ENCODE measurements at places on chromosomes 13 and 19. TPM values are rescaled to one million over a fixed set of nuclear protein-coding genes. Genes with fewer than 3 reads are reported as not detected.

- peak; percentile 87 for DNase-seq
Observed at GRCh38 chr13:26022538-26023292, 29.1 kb downstream of the SHISA2 start.

GRCh38 chr13:30504081-30504480, 38.3 kb upstream of the HMGB1 start:
- no peak for DNase-seq

DNA sequence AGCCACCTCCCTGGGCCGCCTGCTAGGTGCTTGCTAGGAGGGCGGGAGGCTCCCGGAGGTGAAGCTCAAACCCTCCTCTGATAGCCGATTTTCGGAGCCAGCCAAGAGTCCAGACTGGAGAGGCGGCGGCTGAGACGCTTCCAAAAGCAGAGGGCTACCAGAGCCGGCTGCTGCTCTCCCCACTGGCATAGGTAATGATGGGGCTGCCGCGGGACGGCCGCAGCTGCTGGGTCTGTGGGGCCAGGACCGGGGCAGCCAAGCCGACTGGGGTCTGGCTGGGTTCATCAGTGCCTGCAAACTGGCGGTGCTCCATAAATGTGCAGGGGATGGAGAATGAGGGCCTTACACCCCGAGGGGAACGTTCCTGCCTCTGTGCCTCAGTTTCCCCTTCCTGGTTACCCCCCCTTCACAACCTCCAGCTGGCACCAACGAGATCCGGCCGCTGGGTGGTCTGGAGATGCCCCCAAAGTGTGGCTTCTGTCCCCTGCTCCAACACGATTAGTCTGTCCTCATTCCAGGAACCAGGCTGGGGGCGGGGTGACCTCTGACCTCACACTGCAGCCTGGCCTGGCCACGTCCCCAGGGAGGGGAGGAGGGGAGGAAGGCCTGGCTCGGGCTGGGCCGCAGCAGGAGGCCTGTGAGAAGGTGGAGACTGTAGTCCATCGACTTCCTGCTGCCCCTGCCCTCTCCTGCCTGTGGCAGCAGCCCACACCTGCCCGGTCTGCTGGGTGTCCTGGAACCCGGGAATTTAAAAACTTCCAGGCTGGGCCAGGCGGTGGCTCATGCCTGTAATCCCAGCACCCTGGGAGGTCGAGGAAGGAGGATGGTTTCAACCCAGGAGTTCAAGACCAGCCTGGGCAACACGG, 3.8 kb upstream of the WDR18 start:
- no peak for DNase-seq

- no peak for DNase-seq
Observed at GRCh38 chr19:13012390-13012689, 17.1 kb downstream of the NFIX start.

Gene ZNF813
- total RNA-seq, result 3.4 TPM

DNA sequence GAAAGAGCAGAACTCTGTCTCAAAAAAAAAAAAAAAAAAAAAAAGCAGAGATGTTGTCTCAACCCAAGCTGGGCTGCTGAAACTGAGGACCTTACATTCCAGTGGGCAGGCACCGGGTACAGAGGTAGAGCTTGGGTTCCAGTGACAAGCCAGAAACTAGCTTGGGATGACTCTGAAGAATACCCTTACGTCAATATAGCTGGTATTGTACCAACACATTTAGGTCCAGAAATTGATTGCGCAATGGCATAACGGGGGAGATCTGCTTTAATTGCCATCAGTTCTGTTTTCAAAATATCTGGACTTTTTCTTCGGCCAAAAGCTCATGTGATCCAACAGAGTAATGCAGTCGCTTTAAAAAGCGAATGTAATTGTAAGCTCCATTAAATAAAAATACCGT, 103.1 kb upstream of the UBL3 start:
- no peak for DNase-seq

DNA sequence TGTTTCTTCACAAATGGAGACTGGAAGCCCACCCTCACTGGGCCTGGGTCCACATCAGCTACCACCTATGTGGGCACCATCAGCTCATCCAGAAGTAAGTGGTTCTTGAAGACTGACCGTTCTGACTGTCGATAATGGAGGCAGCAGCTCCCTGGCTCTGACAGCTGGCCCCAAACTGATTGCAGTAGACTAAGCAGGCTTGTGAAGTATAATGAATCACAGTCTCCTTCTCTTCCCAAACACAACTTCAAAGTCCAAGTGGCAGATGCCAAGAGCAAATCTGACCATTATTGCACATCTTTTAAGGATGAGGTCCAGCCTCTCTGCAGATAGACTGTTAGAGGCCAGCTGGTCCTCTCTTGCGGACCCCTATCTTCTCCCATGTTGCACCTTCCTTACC, 574.4 kb upstream of the KLF12 start:
- DNase-seq, result no peak

Gene ZNF681
- 5.4 TPM for total RNA-seq

GRCh38 chr19:6101991-6102390, 8.3 kb downstream of the RFX2 start:
- no peak for DNase-seq

GRCh38 chr19:28881616-28882015, 331.3 kb downstream of the UQCRFS1 start:
- DNase-seq, result no peak

GRCh38 chr13:46288570-46289259, 77.0 kb downstream of the LRRC63 start:
- peak; percentile 11 for DNase-seq

DNA sequence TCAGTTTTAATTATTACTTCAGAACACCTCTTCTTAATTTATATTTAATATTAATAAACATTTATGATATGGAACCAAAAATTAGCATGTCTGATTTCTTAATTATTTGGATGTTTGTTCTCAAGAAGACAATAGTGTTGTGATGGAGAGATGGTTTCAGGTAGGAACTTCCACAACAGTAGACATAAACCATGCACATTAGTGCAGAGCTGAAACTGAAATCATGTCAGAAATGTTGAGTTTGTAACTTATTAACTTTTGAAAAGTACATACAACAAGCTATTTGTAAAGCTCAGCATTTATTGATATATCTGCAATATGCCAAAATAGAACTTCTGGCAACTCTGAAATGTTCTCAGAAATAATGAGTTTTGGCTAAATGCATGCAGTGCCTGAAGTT, 11.8 kb upstream of the EDNRB start:
- no peak for DNase-seq

DNA sequence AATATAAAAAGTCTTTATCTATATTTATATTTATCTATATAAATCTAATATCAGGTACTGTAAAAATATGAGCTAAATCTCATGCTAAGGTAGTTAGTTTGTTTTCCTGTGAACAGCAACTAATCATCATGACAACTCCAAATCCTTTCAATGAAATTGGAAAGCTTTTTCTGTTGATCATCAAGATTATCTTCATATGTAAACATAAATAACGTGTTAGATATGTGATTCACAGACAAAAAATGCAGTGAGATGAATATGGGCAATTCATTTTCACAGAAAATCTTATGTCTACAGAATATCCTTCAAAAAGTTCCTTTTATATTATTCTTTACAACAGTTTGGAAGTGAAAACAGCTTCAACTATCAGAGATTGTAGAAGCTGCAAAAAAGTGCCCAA, 41.7 kb upstream of the EEF1AKMT1 start:
- DNase-seq, result no peak

DNA sequence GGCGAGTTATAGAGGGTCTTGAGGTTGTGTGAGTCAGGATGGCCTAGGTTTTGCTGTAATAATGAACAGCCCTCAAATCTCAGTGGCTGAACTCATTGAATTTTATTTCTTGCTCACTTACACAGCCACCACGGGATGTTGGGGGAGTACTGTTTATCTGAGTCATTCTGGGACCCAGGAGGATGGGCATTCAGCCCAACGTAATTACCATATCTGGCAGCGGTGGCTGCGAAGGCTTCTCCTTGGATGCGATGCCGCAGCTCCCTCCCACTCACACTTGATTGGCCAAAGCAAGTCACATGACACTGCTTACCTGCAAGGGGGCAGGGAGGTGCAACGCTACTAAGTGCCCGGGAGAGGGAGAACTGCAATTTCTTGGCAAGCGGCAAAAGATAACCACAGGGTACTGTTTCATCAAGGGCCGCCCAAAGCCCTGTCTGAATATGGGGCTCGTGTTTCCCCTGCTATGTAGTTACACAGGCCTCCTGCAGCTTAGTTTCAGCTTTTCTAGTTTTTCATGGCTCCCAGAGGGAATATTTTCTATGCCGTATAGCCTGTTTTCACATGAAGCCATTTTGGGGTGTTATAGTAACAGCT, 19.9 kb downstream of the ZSWIM9 start:
- peak; percentile 51 for DNase-seq

DNA sequence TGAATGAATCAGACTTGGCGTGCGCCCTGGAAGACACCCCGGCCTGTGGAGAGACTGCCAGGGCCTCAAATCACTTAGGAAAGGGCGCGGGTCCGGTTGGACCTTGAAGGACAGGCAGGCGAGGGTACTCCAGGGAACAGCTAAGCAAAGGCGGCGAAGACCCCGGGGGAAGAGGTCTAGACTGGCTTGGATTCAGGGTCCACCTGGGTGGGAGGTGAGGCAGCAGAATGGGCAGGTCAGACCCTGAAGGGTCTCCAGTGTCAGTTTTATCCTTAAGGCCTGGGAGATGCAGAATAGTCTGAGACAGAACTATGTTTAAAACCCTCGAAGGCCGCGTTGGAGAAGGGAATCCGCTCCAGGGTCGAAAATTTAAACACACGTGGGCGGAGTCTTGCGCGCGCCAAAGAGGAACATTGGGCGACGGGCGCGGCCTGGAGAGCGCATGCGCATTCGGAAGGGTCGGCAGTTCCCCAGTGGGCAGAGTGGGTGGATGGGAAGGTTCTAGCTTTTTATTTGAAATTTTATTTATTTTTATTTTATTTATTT, 567 bp upstream of the SMG9 start:
- DNase-seq, result no peak

DNA sequence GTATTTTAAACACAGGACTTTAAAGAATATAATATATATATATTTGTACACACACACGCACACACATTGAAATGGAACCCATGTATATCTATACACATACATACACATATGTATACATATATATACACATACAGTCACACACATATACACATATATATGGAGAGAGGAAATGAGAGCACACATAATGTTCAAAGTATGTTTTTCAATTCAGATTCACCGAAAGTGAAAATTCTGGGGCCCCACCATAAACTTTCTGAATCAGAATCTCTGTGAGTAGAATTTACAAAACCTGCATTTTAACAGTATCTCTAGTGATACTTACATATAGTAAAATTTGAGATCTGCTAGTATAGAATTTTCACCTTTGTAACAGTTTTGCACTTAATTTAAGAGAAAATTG, 60.4 kb upstream of the OBI1 start:
- DNase-seq, result no peak

Gene SERPINE3
- not detected for total RNA-seq

DNA sequence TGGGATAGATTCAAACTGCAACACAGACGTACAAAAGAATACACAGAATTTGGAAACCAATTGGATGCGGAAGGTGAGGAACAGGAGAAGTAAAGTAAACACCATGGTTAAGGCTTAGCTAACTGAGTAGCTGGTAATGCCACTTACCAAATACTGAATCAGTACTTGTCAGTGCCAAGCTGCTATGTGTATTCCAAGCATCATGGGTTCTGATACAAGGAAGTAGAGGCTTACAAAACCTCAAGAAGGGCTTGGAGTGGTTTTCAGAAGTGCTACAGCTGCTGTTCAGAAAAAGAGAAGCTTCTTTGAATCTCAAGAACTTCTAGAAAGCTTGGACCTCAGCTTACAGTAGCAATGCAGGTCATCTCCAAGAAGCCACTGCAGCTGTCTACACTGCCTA, 35.9 kb upstream of the DCT start:
- no peak for DNase-seq

DNA sequence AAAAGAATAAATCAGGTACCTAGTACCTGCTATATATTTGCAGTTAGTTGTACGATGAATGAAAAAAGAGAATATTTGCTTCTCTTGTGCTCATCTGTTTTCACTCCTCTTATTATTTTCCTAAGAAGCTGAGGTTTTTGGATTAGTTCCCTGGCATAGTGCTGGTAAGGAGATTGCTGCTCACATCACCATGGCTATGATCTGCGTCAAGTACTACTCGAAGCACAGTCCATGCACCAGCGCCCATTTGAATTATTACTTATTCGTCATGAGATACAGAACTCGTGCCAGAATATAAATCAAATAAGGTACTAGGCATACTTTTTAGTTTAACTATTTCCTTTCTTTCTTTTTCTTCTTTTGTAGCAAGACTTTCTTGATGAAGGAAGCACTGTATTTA, 7.1 kb downstream of the SERTM1 start:
- DNase-seq, result no peak

GRCh38 chr13:29496241-29496712, 99.2 kb downstream of the SLC7A1 start:
- DNase-seq, result peak; percentile 15

DNA sequence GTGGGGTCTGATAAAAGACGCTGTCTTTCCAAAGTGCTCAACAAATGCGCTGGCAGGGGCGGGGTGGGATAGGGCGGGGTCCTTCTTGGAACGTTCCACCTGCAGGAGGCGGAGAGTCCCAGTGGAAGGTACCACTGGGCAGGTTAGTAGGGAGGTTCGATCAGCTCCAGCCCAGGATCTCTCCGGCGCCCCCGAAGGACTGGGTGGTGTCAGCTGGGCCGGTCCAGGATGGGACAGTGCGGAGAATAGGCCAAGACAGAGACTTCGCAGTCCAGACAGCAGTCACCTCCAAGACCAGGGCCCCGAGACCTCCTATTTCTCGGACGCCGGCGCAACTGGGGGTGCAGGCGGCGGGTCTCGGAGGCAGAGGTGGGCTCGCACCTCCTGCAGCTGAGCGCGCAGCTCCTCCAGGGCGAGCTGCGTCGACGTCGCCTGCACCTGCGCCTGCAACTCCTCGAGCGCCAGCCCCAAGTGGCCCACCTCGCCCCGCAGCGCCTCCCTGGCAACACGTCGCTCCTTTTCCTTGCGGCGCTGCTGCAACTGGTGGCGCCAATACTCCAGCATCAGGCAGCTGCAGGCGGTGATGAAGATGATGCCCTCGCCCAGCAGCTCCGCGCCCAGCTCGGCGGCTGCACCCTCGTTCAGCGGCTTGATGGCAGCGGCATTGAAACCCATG, 21.6 kb downstream of the VASP start:
- DNase-seq, result no peak

Gene C19orf38
- total RNA-seq, result not detected

DNA sequence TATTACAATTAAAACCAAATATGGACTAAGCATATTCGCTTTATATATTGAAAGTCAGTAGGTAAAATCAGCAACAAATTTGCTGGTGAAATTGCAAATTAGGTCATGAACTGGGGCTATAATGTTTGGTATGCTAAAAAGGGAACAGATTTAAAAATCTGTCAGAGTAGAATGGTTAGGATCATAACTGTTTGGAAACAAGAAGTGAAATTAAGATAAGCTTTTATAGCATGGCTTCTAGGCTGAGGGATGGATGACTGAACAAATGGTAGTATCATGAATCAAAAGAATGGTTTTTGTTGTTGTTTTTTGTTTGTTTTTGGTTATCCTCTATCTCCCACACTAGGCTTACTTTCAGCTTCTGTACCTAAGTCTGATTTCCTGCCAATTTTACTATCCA, 1090.4 kb downstream of the PCDH9 start:
- DNase-seq, result no peak

Gene ITGBL1
- total RNA-seq, result 6.9 TPM

Gene TYROBP
- not detected for total RNA-seq

All from H4 (cell line).